ENCODE measurements at places on chromosomes 2 and 18.

- DNase-seq: no peak
Measured at GRCh38 chr2:65834771-65835475, 402.5 kb upstream of the SPRED2 start.

DNA sequence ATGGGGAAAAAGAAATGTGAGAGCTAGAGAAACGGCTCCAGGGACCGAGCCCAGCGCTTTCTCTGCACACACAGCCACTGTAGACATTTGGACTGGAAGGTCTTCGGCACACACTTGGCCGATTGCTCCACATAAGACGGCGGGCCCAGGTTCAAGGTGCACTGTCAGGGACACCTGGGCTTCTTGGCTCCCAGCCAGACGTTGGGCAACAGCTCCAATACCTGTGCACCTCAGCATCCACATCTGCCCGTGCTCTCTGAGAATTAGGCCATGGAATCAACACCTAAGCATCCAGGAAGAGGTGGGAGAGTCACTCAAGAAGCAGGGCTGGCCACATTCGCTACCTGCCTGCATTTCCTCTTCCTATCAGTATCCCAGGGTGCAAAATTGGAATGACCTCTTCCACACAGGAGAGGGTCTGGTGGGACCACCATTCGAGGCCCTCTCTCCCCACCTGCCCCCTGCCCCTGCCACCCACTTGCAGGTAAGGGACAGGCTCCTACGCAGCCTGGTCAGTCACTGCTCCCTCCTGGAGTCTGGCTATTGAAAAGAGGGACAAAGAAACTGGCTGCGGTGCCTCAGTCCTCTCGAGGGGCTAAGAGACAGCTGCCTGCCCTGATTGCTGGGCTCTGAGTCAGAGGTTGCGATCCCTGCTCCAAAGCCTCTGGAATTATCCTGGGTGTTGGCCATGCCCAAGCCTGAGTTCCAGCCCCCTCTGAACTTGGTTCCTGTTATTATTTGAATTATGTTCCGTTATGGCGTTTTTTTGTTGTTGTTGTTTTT is 40.1 kb upstream of the TAF1B start:
- DNase-seq: no peak

DNA sequence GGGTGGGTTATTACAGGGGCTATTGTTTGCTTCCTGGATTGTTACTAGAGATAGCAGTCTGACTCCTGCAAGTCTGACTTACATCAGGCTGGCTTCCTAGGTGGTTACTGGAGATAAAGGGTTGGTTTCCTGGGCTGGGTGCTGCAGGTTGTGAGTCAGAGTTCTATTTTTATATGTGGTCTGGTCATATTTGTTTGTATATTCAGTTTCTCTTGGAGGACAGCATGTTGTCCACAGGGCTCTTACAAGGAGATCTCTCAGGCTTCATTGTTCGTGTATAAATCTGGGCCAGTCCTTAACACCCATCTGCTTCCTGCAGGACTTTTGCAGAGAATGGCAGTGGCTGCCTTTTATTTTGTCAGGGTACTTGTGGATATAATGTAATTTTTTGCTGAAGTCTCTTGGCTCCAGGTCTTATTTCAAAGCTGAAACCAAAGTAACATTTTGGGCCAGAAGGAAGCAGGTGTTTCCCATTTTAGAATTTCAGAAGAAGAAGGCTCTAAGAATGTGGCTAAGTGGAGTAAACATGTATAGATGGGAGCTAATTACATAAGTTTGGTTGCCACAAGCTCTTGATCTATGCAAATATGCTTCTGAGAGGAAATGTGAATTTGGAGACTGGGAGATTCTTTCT is 65.9 kb upstream of the SLC16A14 start:
- peak; percentile 71 for DNase-seq

DNA sequence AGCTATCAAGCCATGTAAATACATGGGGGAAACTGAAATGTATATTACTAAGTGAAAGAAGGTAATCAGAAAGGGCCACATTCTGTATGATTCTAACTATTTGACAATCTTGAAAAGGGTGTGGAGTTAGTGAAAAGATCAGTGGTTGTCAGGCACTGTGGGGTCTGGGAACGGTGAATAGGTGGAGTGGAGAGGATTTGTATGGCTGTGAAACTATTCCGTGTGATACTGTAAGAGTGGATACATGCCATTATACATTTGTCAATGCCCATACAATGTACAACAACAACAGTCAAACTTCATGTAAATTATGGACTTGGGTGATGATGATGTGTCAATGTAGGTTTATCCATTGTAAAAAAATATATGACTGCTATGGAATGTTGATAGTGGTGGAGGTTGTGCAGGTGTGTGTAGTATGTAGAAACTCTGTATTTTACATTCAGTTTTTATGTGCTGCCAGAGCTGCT is 1116.2 kb downstream of the SUCLG1 start:
- no peak for DNase-seq

GRCh38 chr2:212052412-212053159 is 486.0 kb downstream of the ERBB4 start:
- DNase-seq: peak; percentile 78

- no peak for DNase-seq
Measured at GRCh38 chr2:128270672-128271596, 47.7 kb downstream of the HS6ST1 start.

DNA sequence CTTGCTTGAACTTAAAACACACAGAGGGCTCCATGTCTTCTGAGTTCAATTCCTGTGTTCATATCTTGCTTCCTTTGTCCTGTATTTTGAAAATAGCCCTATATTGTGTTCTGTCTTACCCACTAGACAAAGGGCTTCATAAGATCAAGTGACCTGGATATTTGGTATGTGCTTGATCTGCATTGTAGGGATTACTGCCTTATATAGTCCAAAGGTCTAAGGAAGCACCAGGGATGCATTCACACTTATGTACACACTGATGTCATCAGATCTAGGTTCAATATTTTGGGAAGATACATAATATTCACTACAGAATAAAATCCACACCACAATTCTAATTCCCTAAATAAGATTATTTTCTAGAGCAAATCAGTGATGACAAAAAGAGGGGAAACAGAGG is 278.0 kb upstream of the KYNU start:
- no peak for DNase-seq

GRCh38 chr2:189014449-189015138 is 40.4 kb downstream of the COL3A1 start:
- peak; percentile 65 for DNase-seq

GRCh38 chr2:31239593-31240177 is 5.7 kb downstream of the EHD3 start:
- no peak for DNase-seq

DNA sequence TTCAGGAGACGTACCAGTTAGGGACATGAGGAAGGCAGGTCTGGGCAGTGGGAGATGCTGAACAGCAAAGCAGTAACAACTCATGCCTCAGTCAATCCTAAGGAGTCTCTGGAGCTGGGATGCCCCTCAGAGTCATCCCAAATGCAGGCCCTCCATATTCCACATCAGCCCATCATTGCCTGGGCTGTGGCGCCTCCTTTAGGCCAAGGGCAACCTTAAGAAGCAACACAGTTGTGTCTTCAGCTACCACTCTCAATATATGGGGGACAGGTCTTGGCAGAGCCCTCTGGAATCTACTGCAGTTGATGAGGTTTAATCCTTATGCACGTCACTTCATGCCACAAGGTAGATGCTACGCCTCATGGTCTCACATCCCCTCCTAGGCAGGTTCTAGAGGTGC is 682.0 kb upstream of the RAB6C start:
- no peak for DNase-seq

DNA sequence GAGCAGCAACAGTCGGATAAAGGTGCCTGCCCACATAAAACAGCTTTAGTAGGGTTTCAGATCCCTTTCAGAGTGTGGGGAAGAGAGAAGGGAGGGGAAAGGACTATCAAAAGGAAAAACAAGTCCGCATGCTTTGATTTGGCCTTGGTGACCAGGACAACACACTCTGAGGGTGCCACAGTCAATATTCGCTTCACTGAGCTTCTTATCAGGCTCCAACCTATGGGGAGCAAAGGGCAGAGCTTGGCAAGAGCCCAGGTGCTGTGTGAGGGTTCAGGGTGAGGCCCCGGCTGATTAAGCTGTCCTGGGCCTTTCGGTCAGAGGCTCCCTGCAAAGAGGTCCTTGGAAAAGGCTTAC is 237.4 kb upstream of the SMAD2 start:
- DNase-seq: no peak

DNA sequence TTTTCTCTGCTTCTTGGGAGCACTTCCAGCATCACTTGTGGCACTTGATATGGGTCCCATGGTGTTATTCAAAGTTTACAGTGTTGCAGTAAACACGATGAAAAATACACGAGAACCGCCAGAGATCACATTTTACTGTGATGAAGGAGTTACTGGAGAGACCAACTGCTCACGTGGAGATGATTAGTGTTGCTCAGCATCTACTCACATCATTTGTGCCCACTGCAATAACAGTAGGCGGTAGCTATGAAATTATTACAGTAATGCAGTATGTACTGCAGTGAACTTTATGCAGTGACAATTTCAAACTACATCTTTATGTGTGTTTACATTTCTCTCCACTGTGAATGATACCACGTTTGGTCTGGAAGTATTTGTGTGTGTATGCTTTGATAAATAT is 93.5 kb downstream of the SLC4A3 start:
- no peak for DNase-seq

DNA sequence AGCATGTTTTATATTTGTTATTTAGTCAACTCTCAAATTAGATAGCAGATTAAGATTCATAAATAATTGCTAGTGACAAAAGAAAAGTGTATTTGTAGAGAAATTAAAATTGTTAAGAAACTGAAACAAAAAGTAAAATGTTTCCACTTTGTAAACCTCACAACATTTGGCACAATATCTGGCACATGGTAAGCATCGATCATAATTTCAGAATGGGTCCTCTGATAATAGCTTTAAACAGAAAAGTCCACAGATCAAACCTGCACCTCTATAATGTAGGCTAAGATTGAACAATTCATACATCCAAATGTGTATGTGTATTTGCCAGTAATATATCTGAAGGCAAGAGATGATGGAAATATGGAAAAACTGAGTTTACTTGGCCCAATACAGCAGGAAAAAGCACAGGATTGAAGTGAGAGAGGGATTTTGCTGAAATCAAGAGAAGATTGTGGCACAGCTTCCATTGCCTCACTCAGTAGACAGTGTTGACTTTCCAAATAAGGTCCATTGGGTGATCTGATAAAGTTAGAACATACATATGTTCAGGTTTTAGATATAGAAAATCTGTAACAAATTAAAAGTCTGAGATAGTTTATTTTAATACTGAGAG is 39.4 kb downstream of the COBLL1 start:
- DNase-seq: peak; percentile 49

DNA sequence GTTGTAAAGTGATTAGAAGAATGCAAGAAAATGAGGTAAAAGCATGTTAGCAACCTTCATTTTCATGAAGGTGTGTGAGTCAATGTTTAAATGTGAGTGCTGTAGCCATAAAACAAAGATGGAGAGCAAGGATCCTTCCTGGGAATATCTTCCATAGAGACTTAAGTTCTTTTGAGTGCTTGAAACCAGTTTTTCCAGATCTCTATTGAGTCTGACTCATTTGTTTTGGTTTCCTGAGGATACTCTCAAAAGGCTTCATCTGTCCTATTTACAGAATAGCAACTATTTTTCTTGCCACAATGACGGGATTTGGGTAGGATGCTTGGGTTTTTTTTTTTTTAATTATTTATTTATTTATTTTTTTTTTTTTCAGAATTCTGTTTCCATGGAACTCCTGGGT is 45.9 kb upstream of the ASB1 start:
- peak; percentile 8 for DNase-seq

GRCh38 chr18:77108001-77108692 is 24.4 kb downstream of the MBP start:
- DNase-seq: no peak

GRCh38 chr2:168500516-168500915 is 44.4 kb downstream of the CERS6 start:
- no peak for DNase-seq

- peak; percentile 70 for DNase-seq
Measured at GRCh38 chr2:127479219-127479825, 47.0 kb downstream of the IWS1 start.

Data from endothelial cell of umbilical vein (primary cell).